ENCODE measurements at places on chromosomes 3 and 15. TPM values are rescaled to one million over a fixed set of nuclear protein-coding genes. Genes with fewer than 3 reads are reported as not detected.

GRCh38 chr3:11820531-11821041, 26.1 kb downstream of the TAMM41 start:
- peak; percentile 48 for DNase-seq

The SNRPA1 gene
- 97.5 TPM for total RNA-seq

DNA sequence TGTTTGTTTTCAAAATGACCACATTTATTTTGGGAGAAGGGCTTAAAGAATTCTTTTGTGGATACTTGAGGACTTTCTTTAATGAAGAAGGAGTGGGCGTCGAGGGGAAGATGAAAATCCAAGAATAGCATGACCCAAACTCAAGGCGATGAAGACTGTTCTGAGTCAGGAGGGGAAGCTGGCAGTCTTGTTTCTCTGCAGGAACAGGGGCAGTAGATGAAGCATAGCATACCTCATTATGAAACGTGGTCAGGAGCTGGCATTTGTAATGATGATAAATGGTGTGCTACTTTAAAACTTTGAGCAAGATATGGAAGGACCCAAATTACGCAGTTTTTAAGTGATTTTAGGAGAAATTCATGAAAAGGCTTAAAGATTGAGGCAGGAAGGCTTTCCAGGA, 549.0 kb downstream of the IGSF11 start:
- DNase-seq = no peak

DNA sequence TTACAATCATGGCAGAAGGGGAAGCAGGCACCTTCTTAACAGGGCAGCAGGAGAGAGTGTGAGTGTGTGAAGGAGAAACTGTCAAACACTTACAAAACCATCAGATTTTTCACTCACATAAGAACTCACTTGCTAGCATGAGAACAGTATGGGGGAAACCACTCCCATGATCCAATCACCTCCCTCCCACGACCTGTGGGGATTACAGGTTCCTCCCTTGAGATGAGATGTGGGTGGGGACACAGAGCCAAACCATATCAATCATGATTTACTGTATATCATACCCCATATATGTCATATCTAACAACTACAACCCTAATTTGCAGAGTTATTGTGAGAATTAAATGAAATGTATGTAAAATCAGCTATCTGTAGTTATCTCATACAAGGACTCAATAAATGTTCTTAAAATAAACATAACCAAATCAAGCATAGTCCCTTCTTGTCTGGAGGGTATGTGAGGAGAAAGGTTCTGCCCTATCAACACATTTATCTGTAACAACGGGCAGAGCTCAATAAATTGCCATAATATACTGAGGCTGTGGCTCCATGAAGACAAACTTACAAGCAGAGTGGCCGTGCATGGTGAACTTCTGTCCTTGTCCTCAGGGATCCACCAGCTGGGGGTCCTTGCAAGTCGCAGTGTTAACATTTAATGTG, 504.7 kb downstream of the SOX2 start:
- no peak for DNase-seq

The SERINC4 gene
- total RNA-seq = not detected

GRCh38 chr3:65361448-65361847, 673.6 kb upstream of the ADAMTS9 start:
- DNase-seq = no peak

The IQCF6 gene
- total RNA-seq = not detected

- no peak for DNase-seq
These were observed 579.5 kb downstream of the PDCD6IP start for GRCh38 chr3:34377961-34378360.

The CORO2B gene
- 7.7 TPM for total RNA-seq

- no peak for DNase-seq
These were observed 6.8 kb downstream of the ABHD2 start for GRCh38 chr15:89095073-89095472.

GRCh38 chr3:120462409-120462959, 11.7 kb upstream of the FSTL1 start:
- DNase-seq = no peak

The CD80 gene
- total RNA-seq = 1.1 TPM

The HRG gene
- total RNA-seq = not detected

DNA sequence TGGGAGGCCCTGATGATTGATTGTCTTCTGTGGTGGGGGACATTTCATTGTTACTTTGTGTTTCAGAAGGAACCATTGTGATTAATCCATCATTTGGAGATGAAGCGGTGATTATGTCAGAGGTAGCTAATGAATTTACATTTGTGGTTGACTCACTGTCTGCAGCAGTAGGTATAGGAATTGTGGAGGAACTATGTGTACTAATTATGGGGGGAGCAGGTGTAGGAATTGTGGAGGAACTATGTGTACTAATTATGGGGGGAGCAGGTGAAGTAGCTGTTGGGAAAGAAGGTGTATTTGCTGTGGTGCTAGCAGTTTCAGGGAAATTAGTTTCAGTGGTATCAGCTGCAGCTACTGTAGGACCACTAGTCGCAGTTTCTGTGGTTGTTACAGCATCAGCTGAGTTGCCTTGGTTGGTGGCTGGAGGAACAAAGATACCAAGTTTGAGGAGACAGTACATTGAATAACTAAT, 6.9 kb downstream of the MUC13 start:
- no peak for DNase-seq

DNA sequence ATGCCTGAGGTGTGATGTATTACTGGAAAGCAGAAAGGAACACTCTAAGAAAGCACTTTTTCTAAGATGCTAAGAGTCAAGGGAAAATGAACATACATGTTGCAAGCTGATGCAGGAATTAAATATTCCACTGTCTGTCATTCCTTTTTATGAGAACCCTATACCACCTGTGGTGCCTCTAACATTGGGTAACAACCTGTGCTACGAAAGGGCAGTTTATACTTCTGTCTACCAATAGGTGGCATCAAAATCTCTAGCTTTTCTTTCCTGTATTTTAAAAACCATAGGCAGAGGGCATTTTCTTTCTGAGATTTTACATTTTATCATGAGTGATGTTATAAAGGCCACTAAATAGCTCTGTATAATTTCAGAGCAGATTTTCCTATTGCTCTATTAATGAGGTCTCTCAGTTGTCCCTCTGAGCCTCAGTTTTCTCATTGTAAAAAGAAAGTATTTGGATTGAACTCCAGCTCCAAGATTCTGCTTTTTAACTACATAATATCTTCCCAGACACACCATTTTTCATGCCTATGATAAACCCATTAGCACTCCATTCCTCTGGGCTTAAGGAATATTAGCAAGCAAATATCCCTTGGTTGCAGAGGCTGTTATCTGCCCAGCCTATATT, 3.5 kb upstream of the CPNE4 start:
- DNase-seq = no peak

DNA sequence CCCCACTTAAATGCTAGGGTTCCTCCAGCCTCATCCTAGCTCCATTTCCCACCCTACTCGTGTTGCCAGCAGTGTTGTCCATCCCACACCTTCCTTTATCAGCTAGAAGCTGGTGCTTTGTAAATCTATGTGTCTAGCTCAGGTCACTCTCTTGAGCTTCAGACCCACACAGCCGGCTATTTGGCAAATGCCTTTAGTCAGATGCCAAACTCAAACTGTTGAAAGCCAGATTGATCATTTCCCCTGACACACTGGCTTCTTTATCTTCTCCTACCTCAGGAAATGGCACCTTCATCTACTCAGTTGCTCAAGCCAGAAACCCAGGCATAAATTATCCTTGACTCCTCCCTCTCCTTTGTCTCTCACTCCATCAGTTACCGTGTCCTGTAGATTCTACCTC, 61.5 kb upstream of the TPM1 start:
- DNase-seq = no peak

GRCh38 chr3:62325896-62326295, 47.5 kb downstream of the FEZF2 start:
- no peak for DNase-seq

- no peak for DNase-seq
These were observed 113.8 kb downstream of the C3orf38 start for GRCh38 chr3:88263417-88264100.

The SPATA12 gene
- total RNA-seq = not detected

DNA sequence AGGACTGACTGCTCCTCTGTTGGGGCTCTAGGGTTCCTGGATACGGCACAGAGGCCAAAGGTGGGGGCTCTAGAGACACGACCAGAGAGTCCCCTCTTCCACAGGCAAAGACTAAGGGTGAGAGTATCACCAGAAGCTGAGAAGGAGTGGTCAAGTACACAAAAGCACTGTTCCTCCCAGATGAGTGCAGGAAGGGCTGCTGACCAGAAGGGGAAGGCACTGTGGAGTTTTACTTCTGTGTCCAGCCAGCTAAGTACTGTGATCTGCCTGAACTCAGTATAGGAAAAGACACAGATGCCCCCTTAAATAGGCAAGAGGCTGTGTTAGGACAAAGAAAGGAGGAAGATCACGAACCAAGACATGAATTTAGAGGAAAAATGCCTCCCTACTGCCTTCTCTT, 11.7 kb downstream of the MRPS11 start:
- DNase-seq = no peak

The RYR3 gene
- 0.27 TPM for total RNA-seq

The PLA2G4B gene
- total RNA-seq = 9.9 TPM

GRCh38 chr3:132228923-132229322, 88.3 kb upstream of the ACP3 start:
- DNase-seq = no peak

DNA sequence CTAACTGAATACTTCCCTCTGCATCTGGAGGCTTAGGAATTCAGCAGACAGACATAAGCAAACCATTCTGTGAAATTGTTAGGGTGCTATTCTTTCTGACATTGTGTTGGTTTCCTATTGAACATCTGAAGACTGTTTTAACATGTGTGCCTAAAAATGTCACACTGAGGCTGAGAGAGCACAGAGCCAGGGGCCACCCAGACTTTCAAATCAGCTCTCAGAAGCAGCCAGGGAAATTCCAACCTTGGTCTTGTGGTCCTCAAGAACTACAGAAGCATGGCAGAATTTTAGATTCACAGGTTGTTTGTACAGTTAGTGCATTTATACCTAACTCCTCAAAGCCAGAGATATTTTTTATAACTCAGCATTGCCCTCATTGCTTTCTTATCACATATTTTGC, 929.2 kb upstream of the CFAP20DC start:
- peak; percentile 6 for DNase-seq

DNA sequence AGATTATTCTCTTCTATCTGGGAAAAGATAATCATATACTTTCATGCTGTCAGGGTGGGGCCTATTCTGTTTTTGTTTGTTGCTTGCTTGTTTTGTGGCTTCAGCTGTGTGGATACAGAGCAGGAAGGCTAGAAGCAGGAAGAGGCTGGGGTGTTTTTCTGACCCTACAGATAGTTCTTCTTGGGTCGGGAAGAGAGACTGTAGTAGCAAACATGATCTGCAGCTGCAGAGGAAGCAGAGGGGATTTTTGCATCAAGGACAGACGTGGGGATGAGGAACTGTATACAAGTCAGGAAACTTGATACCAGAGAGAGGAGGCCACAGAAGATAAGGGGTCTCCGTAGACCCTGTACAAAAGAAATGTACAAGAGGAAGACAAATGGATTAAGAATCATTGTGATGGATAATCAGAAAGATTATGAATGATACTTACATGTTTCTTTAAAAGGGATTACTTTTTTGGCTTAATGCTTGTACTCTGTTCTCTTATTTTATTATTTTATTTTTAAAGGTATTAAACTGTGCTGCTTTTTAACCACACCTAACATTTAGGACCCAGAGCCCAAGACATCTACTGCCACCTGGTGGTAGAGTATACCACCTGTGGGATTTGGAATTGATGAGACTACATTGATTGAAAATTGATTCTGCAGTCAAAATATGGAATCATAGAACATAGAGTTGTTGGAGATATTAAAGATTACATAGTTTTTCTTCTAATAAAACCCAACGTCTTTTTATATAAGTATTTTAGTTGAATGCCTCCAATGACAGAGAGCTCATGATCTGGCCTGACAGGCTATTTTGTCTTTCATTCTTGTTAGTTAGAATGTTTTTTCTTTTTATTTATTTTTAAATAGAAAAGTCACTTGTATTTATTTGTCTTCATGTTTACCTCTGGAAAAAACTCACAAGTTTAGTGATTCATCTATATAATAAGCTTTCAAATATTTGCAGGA, 87.3 kb upstream of the ROPN1 start:
- DNase-seq = peak; percentile 18
